Mesendoderm (in vitro differentiated cells): ENCODE measurements at places on chromosomes 7 and 10.

DNA sequence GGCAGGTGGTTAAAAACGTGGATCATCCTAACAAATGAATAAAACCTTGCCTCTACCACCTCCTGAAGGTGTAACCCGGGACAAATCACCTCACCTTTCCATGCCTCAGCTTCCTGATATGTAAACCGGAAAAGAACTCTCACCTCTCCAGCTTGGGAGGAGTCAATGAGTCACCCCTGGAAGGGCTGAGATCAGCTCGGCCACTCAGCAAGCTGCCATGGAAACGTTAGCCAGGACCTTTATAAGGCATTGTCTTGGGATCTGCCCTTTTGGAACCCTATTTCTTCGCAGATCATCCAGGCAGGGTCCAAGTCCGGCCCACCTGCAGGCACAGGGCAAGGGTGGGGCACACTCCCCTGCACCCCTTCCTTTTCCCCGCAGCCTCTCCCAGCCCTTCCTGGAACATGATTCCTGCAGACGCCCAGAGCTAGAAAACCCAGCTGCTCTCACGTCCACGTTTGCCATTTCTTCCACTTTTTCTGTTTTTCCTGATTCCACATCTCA, 81.6 kb upstream of the PFKP start:
- DNase-seq: peak; percentile 84

DNA sequence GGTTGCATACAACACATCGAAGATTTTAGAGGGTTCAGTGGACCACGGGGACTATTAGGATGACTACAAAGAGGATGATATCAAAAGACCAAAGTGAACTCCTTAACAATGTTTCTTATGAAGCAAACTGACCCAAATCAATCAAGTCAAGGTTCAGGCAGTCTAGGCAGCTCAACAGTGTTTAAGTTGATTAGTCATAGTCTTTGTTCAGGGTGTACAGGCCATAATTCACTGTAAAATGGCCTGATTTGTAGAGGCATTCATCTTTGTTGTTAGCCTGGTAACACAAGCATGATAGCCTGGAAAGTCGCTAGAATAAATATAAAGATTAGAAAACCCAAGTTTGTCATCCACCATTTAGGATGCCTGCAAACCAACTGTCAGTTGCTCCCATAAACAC, 32.6 kb downstream of the ANTXRL start:
- no peak for DNase-seq

DNA sequence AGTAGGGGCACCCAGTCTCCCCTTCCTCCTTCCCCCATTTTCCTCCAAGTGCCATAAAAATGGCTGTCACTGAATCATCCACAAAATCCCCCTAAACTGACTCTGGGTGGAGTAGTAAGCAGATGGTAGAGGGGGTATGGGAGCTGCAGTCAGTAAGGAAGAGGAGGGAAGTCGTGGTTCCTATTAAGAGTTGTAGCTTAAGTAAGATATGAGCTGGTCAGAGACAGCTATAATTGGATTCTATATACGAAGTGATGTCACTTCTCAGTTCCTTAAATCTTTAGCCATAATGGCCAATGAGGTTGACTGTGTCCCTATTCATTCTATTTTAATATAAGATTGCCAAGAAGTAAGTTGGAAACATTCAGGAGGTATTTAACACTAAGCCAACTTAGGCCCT, 131.7 kb downstream of the SLC16A9 start:
- DNase-seq: no peak

DNA sequence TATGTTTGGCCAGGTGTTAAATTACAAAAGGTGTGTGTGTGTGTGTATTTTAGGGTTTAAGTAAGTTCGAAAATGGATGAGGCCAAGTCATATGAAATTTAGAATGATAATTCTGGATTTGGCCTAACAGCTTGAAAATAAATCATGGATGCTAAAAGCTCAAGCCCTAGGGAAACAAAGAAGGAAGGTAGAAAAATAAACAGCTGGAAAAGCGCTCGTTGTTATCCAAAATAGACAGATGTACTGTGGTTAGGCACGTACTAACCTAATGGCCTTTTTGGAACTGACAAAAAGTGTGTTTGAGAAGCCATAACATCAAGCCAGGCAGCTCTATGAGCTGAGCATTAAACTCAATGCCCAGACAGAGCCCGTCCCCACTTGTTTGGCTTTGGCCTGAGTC, 17.5 kb upstream of the PALS2 start:
- DNase-seq: no peak

- DNase-seq: no peak
Observed at GRCh38 chr10:120609006-120609405, 152.0 kb downstream of the PLPP4 start.

GRCh38 chr10:18179891-18180290, 39.7 kb downstream of the CACNB2 start:
- no peak for DNase-seq

DNA sequence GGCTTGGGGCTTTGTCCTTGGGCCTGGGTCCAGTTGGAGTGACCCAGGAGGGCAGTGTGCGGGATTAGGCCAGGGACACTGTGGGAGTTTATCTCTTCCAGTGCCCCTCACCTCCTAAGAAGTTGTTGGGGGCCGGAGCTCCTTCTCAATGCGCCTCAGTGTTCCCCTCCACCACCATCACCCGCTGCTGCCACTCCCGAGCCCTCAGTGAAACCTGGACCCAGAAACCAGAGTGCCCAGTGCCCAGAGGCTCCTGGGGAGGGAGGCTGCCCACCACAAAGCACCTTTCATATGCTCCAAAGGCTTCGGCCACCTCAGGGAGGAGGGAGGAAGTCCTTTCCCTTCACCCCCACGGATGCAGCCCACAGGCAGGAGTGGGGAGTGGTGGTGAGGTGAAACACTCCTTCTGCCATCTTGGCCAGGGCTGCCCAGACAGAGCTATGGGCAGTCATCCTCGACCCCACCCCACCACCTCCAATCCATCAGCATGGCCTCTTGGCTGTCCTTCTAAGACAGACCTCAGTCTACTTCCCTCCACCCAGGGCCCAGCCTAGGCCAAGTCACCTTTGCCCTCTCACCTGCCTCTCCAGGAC, 99.0 kb downstream of the SH3PXD2A start:
- DNase-seq: no peak

DNA sequence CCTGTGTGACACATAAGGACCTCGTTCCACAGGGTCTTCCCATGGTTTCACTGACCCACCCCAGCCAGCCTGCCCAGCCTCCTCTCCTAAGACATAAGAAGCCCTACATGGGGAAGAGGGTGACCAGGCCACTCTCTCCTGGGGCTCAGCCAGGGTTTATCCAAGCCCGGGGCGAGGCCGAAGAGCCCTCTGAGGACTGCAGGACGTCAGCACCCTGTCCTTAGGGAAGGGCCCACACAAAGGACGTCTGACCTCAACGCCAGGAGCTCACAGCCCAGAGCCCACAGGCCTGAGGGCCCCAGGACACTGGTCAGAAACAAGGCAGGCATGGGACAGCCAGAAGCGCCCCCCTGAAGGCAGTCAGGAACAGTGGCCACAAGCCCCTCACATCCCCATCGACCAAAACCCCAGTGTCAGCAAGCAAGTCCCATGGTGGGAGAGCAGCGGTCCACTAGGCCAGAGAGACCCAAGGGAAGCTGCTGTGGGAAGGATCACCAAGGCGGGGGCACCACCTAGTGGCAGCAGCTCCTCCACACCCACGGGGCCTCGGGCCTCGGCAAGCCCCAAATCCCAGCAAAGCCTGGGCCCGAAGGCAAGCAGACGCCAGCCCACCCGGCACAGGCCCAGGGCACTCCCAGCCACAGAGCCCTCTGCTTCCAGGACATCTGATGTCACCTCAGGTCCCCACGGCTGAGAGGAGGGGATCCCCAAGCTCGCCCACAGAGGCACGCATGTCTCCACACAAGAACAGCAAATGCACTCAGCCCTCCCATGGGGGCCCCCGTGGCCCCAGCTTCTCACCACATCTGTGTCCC, 23.4 kb downstream of the MAD1L1 start:
- peak; percentile 72 for DNase-seq

DNA sequence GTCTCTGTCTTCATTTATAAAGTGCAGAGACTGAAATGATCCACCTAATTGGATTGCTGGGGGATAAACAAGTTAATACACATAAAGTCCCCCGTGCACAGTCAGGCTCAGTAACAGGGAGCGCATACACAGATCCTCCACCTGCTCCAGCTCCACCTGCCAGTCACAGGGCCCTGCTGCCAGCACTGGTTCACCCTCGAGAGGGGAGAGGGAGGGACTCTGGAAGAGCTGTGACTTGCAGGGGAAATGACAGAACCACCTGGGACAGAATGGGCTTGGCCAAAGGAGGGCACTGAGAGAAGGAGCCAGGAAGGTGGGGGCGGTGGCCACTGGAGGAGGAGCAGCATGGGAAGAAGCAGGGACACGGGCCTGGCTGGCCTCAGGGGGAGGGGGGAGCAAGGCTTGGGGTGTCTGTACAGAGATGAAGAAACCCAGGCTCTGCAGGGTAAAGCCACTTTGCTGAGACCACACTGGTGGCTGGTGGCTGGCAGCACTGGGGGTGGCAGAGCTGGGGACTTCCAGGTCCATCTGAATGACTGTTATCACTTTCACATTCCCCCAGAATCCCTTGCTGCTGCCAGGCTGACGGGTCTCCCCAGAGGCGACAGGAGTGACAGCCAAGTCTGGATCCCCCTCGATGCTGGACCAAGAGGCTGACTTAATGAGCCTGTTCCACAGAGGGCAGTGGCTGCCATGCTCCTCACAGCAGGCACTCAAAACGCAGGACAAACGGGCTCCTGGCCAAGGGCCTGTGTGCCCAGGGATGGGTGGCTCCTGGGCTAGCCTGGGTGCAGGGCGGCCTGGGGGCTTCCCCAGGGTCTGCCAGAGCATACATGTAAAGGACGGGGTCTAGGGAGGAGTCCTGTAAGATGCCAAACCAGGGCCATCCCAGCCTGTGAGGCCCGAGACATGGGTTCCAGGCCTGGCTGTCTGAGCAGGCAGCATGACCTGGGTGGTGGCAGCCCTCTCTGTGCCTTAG, 151.1 kb downstream of the SH3PXD2A start:
- DNase-seq: no peak

GRCh38 chr7:156668130-156668741, 27.7 kb downstream of the RNF32 start:
- DNase-seq: no peak

- no peak for DNase-seq
Observed at GRCh38 chr7:29797112-29797944, 9.0 kb upstream of the WIPF3 start.

GRCh38 chr10:31509989-31510388, 191.0 kb downstream of the ZEB1 start:
- DNase-seq: no peak
